T47D (cell line): ENCODE measurements at places on chromosomes 4 and X.
A peak's percentile ranks its signal among the peaks of the same experiment; 100 is the strongest.

DNA sequence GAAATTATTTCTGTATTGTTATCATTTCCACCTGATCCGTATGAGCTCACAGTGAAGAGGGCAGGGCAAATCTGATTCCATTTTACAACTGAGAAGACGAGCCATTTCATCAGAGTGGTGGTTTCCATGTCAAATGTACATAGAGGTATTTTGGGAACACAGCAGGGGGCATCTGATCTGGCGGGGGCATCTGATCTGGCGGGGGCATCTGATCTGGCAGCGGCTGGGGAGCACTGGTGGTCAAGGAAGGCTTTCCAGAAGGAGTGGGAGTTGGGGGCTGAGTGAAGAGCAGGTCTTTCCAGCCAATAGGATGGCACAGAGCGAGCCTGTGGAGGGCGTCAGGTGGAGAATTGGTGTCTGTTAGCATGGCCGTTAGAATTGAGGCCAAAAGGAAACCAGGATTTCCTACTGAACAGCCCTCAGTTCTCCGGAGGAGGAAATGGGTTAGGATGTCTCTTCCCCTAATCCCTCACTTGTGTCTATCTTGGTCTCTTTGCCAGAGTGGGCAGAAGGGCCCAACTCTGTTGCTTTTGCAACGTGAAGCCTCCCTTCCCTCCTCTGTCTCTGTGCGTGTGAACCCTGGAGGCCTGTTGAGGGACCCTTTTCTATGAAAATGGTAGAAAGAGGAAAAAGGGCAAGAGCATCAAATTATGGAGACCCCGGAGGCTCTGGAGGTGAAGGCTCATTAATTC is 41.3 kb downstream of the RHOH start:
- DNase-seq, result no peak

GRCh38 chr4:22389240-22389870 is 126.5 kb downstream of the ADGRA3 start:
- DNase-seq, result peak; percentile 60

DNA sequence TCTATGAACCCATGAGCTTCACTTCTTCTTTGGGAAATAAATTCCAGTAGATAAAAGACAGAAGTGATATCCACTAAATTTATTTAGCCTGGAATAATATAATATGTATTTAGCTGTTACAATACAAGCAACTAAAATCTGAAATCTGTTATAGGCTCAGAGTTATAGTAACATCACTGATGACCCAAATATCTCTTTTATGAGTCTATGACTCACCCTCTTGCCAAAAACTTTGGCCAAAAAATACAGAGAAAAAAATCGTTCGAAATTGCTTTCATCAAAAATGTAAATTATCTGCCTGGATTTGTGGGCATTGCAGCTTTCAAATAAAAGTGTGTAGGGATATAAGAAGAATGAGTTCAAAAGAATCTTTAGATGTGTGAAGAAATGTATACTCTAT is 89.4 kb upstream of the DKK2 start:
- no peak for DNase-seq

DNA sequence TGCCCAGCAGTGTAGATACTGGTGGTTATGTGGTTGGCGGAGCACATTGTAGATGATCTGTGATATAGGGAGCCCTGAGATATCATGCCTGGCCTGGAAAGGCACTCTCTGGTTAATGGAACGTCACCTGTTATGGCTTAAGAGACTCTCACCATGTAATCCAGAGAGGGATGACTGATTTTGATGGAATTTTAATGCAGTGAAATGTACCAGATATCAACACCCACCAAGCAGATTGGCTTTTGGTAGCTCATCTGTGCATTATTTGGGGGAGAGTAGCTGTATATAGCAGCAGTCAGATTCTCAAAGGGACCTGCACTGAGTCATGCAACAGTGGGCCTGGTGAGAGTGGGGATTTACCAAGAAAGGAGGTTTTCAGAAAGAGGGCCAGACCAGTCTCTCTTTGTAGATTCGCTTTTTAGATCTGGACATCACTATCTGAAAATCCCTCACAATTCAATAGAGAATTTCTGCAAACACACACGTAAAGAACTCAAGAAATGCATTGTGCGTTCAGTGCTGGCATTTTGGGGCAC is 17.3 kb downstream of the TSC22D3 start:
- DNase-seq, result no peak

GRCh38 chrX:12974305-12974795 is 560 bp upstream of the TMSB4X start:
- DNase-seq, result peak; percentile 84

- DNase-seq, result no peak
Observed at GRCh38 chr4:11152684-11153083, 276.0 kb downstream of the HS3ST1 start.

GRCh38 chr4:181194096-181194495 is 1049.1 kb upstream of the TENM3 start:
- no peak for DNase-seq

DNA sequence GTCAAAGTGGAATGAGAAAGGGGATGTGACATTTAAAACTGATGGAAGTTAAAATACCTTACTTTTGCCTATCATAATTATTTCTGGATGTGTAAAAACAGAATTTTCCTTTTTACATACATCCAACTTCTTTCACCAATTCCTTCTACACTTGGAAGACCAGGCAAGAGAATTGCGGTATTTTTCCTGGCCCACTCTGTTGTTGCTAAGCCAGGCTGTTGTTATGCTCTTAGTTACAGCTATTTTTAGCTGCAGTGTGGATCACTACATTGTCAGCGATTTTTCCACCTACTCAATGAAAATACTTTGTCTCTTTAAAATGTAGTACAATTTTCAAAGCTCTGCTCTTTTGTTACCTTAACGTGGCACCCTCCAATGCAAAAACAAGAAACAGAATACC is 43.4 kb downstream of the NKX6-1 start:
- DNase-seq, result no peak

GRCh38 chrX:71298119-71298518 is 3.4 kb upstream of the ITGB1BP2 start:
- DNase-seq, result no peak

- DNase-seq, result no peak
Observed at GRCh38 chr4:42248972-42249371, 96.5 kb upstream of the BEND4 start.

DNA sequence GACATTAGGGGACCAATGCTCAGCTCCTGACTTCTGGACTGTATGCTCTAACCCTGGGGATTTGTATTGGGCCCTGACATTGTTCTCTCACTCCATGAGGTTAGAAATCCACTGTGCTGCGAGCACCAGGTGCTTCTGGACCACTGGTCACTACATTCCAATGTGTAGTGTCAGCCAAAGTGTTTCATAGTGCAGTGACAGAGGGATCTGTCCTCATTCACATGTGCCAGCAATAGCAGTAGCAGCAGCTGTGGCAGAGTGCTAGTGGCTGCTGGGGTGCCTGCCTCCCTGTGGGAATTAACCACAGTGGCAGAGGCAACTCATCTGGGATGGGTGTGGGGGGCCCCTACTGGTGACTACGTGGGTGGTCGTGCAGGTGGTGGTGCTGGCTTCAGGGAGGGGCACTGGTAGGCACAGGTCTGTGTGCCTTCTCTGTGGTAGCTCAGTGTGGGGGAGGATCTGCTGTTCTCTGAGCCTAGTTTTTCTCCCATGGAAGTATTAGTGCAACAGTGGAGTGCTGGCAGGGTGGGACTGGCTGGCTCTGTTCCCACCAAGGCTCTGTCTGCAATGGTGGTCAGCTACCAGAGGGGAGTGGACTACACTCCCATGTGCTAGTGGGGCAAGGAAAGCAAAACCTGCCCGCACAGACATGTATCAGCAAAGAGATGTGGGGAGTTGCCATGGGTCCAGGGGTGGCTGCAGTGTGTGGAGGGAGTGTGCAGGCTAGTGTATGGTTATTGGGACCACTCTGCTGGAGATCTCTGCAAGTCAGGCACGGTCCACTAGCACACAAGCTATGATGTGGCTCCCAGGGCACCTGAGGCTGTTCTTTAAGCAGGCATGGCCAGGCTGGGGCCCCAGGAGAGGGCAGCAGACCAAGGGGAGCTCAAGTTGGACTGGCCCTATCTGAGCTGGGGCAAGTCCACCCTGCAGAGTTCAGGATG is 78.5 kb downstream of the SCLT1 start:
- no peak for DNase-seq

DNA sequence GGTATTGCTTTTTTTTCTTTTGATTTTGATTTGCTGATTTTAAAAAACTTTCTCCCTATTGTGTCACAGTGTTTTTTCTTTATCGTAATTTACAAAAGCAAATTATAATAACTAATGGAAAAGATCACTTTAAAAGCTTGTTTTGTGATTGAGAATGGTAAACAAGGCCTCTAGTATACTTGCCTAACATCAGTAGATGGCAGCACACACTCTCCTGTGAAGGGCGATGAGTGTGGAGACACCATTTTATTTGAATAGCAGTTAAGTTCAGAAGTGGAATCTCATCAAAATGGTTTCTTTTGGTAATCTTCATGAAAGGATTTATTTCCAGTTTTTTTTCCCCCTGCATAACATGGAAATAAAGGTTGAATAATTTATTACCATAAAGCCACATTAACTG is 72.3 kb downstream of the PAK3 start:
- peak; percentile 32 for DNase-seq
